ENCODE measurements at places on chromosomes 1 and 21.

- DNase-seq, result no peak
These were observed 519.9 kb downstream of the SMYD3 start for GRCh38 chr1:245987219-245987545.

- DNase-seq, result no peak
These were observed 106.5 kb upstream of the GADD45A start for GRCh38 chr1:67578397-67579020.

GRCh38 chr1:78005755-78006154 lies 1.0 kb downstream of the DNAJB4 start:
- DNase-seq, result no peak

DNA sequence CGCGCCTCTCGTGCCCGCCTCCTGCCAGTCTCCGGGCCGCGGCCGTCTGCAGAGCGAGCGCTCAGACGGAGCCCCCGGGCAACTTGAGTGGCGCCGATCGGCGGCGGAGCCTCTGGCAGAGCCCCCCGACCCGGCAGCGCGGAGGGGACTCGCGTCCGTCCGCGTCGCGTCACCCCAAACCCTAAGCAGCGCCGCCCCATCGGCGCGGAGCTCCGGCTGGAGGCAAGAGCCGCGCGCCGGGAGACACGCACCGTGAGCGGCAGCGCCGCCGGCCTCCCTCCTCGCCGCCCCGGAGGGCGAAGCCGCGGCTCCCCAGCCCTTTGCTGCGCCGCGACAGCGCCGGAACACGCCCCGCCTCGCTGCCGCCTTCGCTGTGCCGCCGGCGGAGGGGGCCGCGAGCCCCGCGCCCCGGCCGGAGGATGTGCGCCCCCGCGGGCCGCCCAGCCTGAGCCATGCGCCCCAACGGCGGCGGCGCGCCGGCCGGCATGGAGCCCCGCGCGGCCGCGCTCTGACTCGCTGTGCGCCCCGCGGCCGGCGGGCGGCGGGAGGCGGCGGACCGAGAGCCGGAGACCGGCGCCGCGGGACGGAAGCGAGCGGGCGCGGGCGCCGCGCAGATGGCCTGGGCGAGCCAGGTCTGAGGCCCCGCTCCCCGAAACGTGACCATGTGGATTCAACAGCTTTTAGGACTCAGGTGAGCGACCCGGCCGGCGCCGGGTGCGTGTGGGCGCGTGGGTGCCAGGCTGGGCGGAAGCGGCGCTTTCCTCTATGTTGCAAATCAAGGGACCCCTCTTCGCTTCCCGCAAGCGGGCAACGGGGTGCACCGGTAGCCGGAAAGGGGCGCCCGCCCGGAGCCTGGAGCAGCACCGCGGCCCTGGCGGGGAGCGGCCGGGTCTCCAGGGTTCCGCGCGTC lies 610 bp downstream of the AJAP1 start:
- DNase-seq, result no peak

- no peak for DNase-seq
These were observed 55.4 kb downstream of the SPEN start for GRCh38 chr1:15902882-15903281.

- no peak for DNase-seq
These were observed 29.4 kb downstream of the JAK1 start for GRCh38 chr1:64936956-64937355.

DNA sequence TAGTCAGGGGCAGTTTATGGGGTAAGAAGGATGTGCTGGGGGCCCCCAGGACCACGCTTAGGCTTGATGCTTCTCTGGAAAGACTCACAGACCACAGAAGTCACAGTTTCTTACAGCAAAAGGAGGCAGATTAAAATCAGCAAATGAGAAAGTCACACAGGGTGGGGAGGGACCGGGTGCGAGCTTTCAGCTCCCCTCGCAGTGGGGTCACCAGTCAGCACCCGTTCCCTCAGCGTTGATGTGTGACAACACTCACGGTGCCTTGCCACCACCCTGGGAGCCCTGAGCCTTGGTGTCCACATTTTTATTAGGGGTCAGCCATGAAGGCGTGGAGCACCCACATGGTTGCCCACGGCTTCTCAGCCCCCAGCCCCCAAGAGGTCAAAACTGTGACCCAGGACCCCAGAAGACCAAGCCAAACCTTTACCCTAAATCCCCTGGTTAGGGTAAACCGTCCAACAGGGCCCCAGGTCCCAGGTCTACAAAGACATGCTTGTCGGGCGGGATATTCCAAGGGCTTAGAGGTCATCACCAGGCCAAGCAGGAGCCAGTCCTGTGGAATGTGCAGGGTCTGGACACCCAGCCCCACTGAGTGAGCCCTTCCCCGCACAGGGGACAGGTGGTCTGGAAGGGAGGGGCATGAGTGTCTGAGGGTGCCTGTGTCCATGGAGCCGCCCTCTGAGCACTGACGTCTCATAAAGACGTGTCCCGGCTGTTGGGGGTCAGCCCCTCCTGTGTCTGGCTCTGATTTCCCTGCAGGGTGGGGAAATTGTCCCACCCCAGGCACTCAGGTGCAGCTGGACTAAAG lies 64.5 kb upstream of the ABCG1 start:
- DNase-seq, result no peak

GRCh38 chr21:36461918-36462486 lies 17.9 kb downstream of the CLDN14 start:
- no peak for DNase-seq

DNA sequence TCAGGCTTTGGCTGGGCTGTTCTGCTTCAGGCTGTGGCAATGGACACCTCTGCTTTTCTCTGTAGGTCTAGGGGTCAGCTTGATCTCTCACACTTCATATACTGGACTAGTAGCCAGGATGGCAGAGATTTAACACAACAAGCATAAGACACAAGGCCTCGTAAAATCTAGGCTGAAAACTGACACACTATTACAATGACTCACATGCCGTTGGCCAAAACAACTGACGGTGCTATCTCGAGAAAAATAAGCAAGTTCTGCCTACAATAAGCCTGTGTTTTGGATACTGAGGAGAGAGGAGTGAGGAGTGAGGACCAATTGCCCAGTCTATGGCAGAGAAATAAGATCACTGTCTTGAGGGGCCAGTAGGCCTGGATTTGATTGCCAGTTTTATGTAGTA lies 840.7 kb upstream of the ADAMTS5 start:
- no peak for DNase-seq

- no peak for DNase-seq
These were observed 76.8 kb upstream of the AKT3 start for GRCh38 chr1:243926803-243927245.

- no peak for DNase-seq
These were observed 15.8 kb downstream of the DEPDC1 start for GRCh38 chr1:68481041-68481440.

- DNase-seq, result no peak
These were observed 90.2 kb downstream of the PBX1 start for GRCh38 chr1:164649146-164649545.

DNA sequence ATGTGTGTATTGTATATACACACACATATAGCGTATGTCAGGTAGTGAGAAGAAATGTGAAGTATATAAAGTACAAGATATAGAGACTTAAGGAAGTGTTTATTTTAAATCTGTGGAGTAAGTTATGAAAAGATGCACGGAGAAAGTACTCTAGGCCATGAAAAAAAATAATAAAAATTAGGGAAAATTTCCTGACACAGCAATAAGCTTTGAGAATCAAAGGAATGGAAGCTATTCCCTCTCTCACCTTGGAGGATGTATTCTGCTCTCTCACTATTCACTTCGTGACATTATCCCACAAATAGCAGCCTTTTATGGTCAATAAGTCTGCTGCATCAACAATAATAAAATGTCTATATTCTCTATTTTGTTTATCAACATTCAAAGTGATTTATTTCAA lies 700.4 kb upstream of the RGS18 start:
- DNase-seq, result no peak

DNA sequence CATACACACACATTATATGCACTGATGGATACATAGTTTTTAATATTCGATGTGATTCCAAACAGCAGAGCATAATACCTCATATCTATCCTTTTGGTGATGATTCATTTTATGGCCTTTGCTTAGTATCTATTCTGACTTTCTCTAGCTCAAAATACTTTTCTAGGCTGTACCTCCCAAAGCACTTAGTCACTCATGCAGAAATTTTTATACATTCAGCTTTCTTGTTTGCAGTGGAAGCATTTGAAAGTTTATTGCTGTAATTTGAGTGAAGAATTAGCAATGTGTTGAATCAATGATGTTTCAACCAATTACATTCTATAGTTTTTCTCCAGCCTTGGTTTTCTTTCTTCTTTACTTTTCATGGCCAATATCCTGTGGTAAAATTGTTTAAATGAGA lies 66.7 kb downstream of the LBR start:
- DNase-seq, result no peak

DNA sequence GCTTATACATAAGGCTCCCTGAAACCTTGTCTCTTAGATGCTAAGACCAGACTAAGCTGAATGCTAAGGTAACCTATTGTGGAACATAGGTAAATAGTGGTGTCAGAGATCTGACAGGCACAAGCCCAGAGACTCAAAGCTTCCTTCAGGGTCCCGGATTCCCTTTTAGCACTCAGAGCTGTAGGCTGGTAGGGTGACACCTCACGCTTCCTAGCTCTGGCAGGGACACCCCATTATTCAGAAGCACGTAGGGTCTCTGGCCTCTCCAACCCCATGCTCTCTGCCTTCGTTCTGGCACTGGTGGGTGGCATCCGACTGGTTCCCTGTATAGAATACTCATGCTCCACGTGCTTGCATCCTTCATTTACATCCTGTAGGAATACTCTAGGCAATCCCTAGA lies 68.4 kb downstream of the CD34 start:
- DNase-seq, result no peak

GRCh38 chr1:66729119-66729518 lies 23.1 kb upstream of the DYNLT5 start:
- DNase-seq, result no peak

GRCh38 chr1:12343823-12344487 lies 114.1 kb downstream of the VPS13D start:
- DNase-seq, result no peak

- DNase-seq, result no peak
These were observed 2.1 kb downstream of the FHAD1 start for GRCh38 chr1:15249081-15249480.

DNA sequence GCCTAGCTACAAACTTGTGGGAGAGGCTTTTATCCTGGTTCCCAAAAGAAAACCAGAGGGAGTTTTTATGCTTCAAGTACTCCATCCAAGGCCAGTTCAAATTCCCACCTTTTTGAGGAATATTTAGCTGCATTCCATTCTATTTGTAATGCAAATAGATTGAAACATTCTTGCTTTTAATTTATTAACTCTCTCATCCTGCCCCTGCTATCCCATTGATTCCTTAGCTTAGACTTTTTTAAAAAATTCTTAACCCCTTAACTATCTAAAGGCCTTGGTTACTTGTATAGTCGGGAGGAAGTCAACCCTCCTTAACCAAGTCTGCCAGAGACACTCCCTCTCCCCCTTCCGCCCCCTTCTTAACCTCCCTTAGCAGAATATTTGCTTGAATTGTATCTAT lies 2.5 kb upstream of the MOV10 start:
- DNase-seq, result no peak

- no peak for DNase-seq
These were observed 21.8 kb upstream of the SDHB start for GRCh38 chr1:17075470-17076255.

GRCh38 chr1:202680586-202681352 lies 29.5 kb downstream of the SYT2 start:
- DNase-seq, result no peak

GRCh38 chr1:37012226-37012625 lies 22.1 kb downstream of the GRIK3 start:
- no peak for DNase-seq

DNA sequence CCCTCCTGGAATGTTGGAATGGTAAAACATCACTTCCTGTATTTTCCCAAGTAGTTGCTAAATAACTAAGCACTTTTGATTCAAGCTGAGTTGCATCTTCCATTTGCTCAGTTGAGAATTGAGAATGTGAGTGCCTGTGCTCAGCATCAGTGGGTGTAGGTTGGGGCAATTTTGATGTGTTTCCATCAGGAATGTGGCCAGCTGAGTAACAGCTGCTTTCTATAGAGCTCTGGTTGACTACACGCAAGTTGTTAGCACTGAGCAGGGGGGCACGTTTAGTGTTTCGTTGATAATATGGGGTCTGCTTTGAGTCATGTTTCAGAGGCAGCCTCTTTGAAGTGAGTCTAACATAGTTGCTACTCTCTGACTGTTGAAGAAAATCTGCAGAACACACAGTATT lies 41.5 kb downstream of the LRRC53 start:
- no peak for DNase-seq

DNA sequence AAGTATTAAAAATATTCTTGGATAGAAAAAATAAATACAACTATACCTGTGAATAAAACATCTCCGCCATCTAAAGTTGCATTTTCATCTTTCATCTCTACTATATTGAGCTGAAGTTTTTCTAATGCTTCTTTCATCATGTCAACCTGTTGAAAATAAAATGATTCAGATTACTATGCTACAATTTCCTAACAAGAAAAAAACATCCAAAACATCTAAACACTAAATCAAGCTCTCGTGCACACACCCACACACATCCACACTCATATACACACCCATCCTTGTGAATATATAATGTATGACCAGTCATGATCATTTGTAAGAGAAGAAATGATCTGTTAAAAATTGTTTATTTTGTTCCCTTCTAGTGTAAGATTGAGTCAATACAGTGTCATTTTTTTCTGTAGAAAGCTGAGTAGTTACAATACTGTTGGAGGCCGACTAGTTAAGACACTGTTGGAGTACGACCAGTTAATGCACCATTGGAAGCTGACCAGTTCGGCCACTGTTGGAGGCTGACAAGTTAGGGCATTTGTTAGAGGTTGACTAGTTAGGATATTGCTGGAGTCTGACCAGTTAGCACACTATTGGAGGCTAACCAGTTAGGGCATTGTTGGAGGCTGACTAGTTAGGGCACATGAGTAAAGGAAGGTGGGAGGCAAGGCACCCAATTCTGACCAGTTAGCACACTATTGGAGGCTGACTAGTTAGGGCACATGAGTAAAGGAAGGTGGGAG lies 82.4 kb upstream of the BCL10 start:
- DNase-seq, result no peak

- DNase-seq, result no peak
These were observed 105.0 kb downstream of the MATN1 start for GRCh38 chr1:30618335-30618747.

DNA sequence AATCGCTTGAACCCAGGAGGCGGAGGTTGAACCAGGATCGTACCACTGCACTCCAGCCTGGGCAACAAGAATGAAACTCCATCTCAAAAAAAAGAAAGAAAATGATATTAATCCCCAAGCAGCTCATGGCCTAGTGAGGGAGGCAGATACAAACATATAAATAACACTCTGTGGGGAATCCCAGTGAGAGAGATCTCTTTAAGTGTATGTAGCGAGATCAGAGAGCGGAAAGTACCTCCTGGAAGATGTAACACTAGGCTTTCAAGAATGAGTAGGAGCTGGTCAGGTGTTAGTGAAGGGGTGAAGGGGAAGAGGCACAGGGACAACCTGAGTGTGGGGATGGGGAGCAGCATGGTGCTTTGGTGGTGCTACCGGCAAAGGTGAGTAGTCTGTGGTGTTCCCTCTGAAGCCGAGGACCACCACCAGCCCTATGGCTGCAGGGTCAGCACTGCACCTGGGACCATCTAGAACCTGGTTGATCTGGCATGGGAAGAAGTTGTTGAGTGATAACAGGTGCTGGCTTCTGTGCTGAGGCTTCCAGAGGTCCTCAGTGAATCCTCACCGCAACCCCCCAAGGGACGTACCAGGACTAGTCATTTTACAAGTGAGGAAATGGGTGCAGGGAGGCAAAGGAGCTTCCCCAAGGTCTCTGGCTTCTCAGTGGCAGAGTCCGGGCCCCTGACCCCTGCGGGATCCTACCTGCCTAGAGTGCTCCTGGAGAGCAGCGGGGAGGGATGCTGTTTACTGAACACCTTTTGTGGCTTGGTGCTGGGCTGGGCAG lies 367.6 kb upstream of the VAMP3 start:
- DNase-seq, result no peak
